ENCODE measurements at places on chromosomes 5 and 9. TPM values are rescaled to one million over a fixed set of nuclear protein-coding genes. Genes with fewer than 3 reads are reported as not detected.

PLK2 gene
- total RNA-seq: 40.0 TPM

ZNF484 gene
- total RNA-seq: 8.8 TPM

RFX3 gene
- 4.0 TPM for total RNA-seq

SPATA31A3 gene
- total RNA-seq: not detected

SNCB gene
- total RNA-seq: not detected

SPATA31E1 gene
- not detected for total RNA-seq

TEK gene
- 2.7 TPM for total RNA-seq
